Activated CD4-positive, alpha-beta memory T cell treated with anti-CD3 and anti-CD28 coated beads for 36 hours (primary cell): ENCODE measurements at places on chromosomes 3 and 15.

- peaks cover 5% of the 10 kb centered on the region for H3K4me1 ChIP-seq
- peaks cover 4% of the 10 kb centered on the region for H3K36me3 ChIP-seq
- no peak for DNase-seq
- no peak overlapping the region for H3K27ac ChIP-seq
- no peaks in the 10 kb centered on the region for H3K27me3 ChIP-seq
- H3K4me3 ChIP-seq = no peak overlapping the region
Observed at GRCh38 chr3:97830638-97831037, 8.8 kb downstream of the CRYBG3 start.

DNA sequence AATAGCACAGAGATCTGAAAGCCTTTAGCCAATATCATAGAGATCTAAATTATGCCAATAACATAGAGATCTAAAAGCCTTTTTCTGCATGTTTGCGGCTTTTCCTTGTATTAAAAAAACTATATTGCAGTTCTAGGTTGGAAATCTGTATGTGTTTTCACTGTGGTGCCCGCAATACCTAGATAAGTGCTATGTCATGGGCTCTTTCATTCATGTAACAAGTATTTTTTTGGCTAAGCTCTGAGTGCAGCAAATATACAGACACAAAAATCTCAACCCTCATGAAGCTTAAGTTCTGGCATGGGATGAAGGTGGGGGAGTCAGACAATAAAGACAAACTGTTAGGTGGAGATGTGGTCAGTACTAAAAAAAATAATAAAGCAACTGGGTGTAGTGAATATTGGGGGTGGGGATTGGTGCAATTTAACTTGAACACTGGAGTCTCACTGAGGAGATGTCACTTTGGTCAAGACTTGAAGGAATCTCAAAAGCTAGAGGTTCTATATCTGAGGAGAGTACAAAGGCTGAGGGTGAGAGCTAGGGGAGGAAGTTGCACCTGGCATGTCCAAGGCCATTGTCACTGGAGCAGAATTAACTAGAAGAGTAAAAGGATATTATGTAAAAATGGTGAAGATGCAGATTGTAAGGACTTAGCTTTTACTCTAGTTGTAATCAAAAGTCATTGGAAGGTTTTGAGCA lies 973 bp downstream of the BUB1B start:
- no peak for DNase-seq
- H3K27ac ChIP-seq = no peak overlapping the region
- peaks cover 28% of the 10 kb centered on the region for H3K36me3 ChIP-seq

GRCh38 chr3:43782541-43782940 lies 91.8 kb downstream of the ABHD5 start:
- H3K27ac ChIP-seq = no peak overlapping the region
- DNase-seq = no peak
- H3K4me1 ChIP-seq = no peaks in the 10 kb centered on the region
- H3K36me3 ChIP-seq = no peaks in the 10 kb centered on the region
- no peak overlapping the region for H3K4me3 ChIP-seq
- no peaks in the 10 kb centered on the region for H3K27me3 ChIP-seq

GRCh38 chr3:151843275-151843674 lies 29.4 kb downstream of the AADAC start:
- no peak for DNase-seq
- no peaks in the 10 kb centered on the region for H3K4me1 ChIP-seq
- H3K27ac ChIP-seq = no peak overlapping the region
- H3K36me3 ChIP-seq = no peaks in the 10 kb centered on the region
- H3K27me3 ChIP-seq = peaks cover 2% of the 10 kb centered on the region

DNA sequence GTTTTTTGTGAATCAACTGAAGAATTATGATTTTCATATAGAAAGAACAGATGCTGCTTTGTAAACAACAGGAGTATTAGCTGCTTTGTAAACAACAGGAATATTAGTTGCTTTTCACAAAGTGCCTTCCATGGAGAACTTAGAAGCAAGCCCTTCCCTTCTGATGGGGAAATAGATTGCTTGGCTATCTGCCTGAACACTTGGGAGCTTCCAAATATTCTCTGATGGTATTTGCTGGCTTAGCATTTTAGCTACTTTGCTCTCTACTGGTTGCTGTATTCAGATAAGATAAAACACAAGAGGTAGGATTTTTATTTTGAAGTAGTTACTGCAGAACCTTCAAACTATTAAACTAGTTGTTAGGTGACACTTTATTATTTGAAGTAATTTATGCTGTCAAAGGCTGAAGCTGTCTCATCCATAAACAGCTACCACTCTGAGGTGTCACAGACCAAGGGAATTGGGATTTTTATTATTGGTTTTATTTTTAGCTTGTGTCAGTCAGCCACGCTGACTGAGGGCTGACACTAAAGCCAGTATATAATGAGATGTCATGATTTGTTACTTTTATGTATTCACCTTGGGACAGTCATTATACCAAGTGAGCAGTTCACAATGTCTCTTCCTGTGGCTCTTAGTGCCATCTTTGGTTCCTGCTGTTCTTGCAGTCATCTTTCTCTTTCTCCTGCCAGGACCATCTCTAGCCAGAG lies 50.0 kb downstream of the ZIC1 start:
- H3K27ac ChIP-seq = no peak overlapping the region
- no peak overlapping the region for H3K4me3 ChIP-seq
- no peak for DNase-seq
- H3K4me1 ChIP-seq = no peaks in the 10 kb centered on the region
- no peaks in the 10 kb centered on the region for H3K36me3 ChIP-seq
